ENCODE measurements at places on chromosomes 5 and 9. TPM values are rescaled to one million over a fixed set of nuclear protein-coding genes. Genes with fewer than 3 reads are reported as not detected.

GRCh38 chr9:130409246-130409645 is 35.5 kb upstream of the ASS1 start:
- DNase-seq = no peak

DNA sequence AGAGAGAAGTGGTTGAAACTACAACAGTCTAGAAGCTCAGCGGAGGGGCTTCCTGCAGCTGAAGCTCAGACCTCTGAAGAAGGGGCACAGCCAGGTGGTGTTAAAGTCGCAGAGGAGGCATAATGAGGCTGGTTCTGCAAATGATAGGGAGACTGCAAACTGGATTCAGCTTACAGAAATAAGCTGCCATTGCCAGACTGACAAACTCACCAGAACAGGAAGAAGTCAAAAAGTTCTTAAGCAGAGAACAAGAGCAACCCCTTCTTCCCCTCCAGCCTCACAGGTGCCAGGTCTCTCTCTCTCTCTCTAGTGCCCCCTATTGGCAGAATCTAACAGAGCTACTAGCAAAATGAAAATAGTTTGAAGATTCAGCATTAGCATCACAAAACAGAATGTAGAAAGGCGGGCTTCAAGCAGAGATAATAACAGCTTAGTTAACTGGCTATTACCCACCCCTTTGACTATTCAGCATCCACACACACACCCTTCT is 76.7 kb downstream of the GRAMD2B start:
- DNase-seq = no peak

- no peak for DNase-seq
Measured at GRCh38 chr9:133029994-133030316, 842 bp upstream of the GTF3C5 start.

DNA sequence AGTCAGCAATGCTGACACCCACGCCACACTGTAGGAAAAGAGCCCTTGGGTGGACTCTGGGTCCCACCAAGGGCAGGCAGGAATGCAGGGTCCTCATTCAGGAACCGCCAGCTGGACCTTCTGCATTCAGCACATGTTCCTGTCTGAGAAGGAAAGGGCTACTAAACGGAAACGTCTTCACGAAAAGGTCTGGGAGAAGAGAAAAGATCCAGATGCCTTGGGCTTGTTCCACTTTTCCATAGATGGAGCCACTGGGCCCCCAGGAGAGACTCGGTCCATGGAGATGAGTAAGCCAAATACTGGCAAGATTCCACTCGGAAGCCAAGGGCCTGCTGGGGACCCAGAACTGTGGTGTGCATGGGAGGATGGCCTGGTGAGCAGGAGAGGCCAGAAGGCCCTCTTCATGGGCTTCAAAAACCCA is 38.4 kb downstream of the LHFPL2 start:
- peak; percentile 67 for DNase-seq

DNA sequence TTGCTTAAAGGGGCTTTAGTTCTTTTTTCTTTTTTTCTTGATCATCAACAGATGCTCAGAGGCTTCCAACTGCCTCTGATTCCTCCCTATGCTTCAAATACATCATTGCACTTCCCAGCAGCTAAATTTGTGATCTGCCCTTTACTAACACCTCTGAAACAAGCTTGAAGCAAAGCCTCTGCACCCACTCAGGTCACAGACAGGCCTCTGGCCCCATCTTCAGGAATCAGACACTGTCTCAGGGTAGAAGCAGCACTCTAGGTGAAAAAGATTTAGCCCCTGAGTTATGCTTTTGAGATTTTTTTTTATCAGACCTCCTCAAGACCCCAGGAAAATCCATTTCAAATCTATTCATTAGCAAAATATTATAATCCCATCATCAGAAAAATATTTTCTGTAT is 91.5 kb downstream of the MAMDC2 start:
- no peak for DNase-seq

- no peak for DNase-seq
Measured at GRCh38 chr9:78585909-78586308, 289.0 kb downstream of the PSAT1 start.

GRCh38 chr9:29802454-29802853 is 2229.2 kb upstream of the C9orf72 start:
- DNase-seq = no peak

GRCh38 chr5:74660873-74661272 is 20.3 kb upstream of the ENC1 start:
- DNase-seq = no peak

- peak; percentile 37 for DNase-seq
Measured at GRCh38 chr9:105694848-105695581, 674 bp downstream of the TMEM38B start.

DNA sequence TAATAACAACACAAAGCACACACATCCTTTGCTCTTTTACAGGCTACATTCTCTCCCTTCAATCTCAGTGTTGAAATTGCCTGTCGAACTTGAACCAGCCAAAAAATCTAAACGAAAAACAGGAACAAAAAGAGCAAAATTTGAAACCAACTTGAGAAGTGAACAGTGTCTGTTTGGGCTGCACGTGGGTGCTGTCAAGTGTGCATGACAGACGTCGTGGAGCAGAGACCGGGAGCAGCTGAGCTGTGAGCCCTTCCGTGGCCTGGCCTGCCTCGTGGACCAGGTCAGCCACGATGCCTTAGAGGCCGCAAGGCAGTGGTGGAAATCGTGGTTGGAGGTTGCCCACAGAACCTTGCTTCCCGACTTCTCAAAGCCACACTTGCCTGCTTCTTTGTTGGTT is 34.8 kb upstream of the DENND1A start:
- no peak for DNase-seq

DNA sequence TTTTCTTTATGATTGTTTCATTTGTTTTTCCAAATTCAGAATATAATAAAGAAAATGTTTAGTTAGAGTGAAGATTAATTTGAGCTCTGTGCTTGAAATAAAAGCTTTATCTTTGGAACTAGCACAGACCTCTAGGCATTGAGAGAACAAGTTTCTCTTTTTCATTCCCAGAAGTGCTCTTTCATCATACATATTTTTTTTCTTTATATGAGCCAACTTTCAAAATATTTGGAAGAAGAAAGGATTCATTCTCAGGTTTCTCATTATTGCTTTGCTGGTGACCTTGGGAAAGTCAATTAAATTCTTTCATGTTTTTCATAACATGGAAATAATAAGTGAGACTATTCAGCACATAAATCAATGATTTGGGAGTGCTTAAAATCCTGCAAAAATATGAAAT is 16.8 kb downstream of the CTXN3 start:
- no peak for DNase-seq

DNA sequence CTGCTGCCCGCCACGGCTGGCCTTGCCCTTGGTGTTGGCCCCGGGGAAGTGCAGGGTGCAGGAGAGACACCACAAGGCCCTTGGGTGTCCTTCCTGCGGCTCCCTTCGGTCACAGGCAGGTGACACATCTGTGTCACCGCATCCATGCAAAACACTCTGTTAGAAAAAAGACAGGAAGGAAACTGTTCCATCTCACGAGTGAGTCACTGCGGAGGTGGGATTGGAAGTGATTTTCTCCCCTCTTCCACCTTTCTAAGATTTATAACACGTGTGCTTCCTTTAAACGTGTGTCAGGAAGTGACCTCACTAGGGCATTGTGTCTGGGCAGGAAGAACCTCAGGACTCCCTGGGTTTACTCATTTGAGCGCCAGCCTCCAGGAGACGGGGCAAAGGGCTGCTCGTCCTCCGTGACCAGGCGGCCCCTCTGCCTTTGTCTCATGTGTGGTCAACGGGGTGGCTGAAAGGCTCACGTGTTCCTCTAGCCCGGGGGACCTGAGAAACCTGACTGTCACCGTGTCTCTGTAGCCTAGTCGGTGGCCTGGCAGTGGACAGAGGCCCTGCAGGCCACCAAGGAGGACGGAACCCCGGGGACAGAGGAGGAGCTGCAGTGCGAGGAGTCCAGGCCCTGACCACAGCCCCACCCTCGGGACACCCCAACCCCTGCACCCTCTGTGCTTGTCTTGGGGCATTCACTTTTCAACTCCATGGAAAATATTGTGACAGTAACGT is 4.9 kb upstream of the LCN1 start:
- no peak for DNase-seq

DNA sequence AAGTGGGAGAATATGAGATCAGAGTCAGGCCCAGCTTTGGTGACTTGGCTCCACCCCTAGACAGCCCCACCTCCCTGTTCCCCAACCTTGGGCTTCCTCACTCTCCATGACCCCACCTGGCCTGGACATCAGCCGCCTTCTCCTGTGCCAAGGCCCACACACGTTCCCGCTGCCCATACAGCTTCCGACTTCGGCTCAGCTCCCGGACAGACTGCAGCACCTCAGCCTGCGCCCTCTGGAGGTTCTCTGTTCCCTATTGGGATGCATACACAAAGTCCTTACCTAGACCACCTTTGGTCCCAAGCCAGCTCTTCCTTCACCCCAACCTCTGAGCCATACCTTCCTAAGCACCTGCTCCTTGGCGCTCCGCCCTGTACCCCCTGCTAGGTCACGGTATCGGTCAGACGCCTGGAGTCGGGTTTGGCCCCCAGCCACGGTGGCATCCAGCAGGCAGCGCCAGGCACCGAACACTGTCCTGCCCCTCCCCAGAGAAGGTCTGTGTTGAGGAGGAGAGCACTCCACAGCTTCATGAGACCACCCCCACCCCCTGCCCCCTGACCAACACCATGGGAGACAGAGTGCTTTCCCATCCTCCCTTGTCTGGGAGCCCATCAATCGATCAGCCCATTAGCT is 2.0 kb downstream of the FCHSD1 start:
- no peak for DNase-seq

DNA sequence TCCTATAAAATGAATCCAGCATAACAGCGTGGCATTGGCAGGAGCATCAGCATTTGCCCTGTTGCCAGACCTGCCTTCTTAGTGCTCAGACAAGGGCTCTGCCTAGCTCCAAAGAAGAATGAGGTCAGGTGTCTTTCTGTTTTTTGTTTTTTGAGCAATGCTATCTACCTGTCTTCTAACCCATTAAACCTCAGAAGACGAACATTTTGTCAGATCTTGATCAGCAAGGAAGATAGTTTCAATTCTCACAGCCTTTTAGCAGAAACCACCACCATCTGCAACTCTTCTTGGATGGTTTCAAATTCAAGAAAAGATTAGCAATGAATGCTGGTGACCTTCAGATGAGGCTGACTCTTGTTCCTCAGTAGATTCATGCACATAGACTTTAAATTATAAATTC is 103.5 kb upstream of the IQGAP2 start:
- DNase-seq = no peak

DNA sequence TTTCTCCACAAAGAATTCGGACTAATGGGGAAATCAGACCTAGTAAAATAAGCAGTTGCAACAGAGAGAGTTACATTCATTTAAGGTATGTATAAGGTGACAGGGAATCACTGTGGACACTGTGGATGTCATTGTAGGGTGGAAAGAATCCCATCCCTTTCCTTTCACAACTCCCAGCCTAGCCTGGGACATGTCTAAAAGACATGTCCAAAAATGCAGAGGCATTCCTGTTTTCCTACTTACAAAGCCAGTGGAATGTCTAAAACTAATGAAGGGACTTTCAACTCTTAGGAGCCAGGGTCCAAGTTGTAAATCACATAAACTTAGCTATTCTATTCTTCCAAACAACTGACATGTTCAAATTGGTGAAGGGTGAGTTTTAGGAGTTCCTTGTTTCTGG is 511.0 kb downstream of the PRELID2 start:
- peak; percentile 3 for DNase-seq

The PDCD1LG2 gene
- total RNA-seq = 33.3 TPM

The KCNV2 gene
- not detected for total RNA-seq

DNA sequence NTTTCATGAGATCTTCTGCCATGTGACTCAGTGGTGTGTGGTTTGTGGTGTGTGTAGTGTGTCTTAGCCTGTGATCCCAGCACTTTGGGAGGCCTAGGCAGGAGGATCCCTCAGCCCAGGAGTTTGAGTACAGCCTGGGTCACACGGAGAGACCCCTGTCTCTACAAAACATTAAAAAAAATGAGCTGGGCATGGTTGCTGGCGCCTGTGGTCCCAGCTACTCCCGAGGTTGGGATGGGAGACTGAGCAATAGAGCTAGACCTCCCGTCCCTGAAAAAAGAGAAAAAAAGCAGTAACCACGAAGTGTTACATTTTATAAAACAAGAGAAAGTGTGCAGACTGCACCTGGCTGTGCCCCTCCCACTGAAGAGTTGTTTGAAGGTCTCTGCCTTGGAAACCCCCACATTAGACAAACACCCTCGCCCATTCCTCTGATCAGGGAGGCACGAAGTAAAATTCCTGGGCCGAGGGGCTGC is 21.2 kb upstream of the RNU6ATAC start:
- DNase-seq = no peak

DNA sequence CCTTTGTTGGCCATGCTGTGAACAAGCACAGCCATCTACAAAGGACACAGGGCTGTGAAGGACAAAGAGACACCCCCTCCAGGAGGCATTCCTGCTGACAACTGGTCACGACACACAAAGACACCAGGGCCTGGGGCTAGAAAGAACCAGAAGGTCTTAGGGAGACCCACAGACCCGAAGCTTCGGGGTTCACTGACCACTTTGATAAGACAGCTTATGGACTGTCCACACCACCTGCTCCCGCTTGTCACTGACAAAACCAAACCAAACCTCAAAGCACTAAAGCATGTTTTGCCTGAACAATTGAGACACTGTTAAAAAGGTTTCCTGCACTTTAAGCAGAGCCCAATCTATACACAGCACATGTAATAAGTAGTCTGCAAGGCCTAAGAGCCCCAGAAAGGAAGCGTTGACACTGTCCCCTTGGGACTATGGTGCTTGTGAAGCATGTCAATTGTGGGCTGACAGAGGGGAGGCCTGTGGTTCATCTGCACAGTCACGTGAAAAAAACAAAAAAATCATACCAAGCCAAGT is 185.0 kb downstream of the GAPVD1 start:
- DNase-seq = no peak

The IL9 gene
- total RNA-seq = not detected

- DNase-seq = peak; percentile 24
Measured at GRCh38 chr9:20729523-20729922, 45.5 kb downstream of the FOCAD start.

The SLC22A4 gene
- 2.8 TPM for total RNA-seq

The SHISAL2B gene
- total RNA-seq = not detected

DNA sequence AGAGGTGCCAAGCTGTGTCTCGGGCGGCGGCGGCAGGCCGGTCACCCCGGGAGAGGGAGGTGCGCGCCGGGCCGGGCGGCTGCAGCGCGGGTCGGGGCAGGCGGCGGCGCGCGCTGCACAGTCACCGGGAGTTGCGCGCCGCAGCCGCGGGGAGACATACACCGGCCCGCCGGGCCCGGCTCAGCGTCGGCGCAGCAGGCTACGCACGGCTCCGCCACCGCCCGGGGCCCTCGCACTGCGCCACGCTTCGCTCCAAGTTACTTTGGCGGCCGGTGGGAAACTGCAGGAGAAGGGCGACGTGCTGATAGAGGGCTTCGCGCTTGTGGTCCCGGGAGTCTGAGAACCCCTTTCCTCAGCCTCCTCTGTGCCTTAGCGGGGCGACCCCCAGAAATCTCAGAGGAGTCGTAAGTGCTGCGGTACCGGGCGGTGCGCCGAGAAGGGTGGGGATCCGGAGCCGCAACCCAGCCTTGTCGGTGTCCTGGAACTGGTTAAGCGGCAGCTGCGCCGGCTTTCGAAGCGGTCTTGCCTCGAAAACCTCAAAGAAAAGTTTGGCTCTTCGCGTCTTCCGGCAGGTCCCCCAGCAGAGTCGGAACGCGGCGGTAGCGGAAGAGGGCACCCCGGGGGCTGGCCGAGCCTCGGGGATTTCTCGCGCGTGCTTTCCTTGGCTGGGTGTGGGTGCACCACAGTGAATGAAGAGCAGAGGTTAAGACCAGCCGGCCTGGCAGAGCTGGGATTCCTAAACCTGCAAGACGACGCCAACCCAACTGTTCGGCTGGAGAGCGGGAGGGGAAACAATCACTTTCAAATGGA is at the start of gene EFNA5:
Gene EFNA5, minus strand, starts transcription at position 6 of the 810 bp plus-strand sequence.
- DNase-seq = peak; percentile 46

- peak; percentile 21 for DNase-seq
Measured at GRCh38 chr5:68345171-68345570, 129.6 kb downstream of the PIK3R1 start.

- DNase-seq = no peak
Measured at GRCh38 chr5:178477802-178478201, 112.4 kb downstream of the COL23A1 start.
